ENCODE measurements at places on chromosomes 13 and 19. TPM values are rescaled to one million over a fixed set of nuclear protein-coding genes. Genes with fewer than 3 reads are reported as not detected.

Gene SLC10A2
- total RNA-seq = not detected

Gene ALKBH6
- total RNA-seq = 12.3 TPM

Gene OR10H1
- not detected for total RNA-seq

Gene TTC9B
- total RNA-seq = not detected

Gene PCDH17
- 2.1 TPM for total RNA-seq

Gene TMEM38A
- total RNA-seq = 1.6 TPM
